ENCODE measurements at places on chromosomes 5 and 9.

DNA sequence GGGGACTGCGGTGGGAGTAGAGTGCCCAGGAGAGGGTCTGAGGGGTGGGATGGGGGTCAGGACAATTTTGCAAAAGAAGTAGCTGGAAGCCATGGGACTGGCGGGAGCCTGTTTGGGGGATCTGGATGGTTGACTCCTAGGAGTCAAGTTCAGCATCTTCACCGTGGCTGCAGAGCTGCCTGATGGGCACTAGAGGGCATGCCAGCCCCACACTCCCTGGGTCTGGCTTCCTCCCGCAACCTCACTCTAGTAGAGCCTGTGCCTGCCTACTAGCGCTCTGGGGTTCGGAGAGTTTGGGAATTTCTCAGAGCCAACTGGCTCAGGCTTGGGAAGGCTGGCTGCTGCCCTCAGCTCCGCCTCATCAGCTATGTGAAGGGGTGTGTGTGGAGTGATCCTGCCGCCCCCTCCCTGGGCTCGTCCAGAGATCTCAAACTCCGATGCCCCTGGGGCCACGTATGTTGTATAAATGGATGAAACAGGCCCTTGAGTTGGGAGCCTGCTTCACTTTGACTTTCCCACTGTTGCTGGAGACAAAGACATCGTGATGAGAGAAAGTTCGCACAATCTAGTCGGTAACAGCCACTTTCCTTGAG lies 10.8 kb downstream of the TSPAN17 start:
- peak; percentile 12 for DNase-seq

DNA sequence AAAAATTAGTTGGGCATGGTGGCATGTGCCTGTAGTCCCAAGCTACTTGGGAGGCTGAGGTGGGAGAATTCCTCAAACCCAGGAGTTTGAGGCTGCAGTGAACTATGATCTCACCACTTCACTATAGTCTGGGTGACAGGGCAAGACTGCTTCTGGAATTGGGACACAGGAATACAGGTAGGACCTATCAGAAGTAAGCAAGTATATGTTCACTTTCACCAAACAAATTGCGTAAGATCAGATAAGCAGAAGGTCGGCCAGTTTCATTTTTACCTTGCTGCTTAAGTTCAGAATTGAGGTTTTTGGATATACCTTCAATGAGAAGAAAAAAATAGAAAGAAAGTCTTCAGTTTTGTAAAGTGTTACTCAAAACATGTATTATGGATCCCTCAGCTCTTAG lies 171.7 kb downstream of the MAT2B start:
- no peak for DNase-seq

- DNase-seq = no peak
Measured at GRCh38 chr9:127119320-127119709, 3.1 kb downstream of the ANGPTL2 start.

DNA sequence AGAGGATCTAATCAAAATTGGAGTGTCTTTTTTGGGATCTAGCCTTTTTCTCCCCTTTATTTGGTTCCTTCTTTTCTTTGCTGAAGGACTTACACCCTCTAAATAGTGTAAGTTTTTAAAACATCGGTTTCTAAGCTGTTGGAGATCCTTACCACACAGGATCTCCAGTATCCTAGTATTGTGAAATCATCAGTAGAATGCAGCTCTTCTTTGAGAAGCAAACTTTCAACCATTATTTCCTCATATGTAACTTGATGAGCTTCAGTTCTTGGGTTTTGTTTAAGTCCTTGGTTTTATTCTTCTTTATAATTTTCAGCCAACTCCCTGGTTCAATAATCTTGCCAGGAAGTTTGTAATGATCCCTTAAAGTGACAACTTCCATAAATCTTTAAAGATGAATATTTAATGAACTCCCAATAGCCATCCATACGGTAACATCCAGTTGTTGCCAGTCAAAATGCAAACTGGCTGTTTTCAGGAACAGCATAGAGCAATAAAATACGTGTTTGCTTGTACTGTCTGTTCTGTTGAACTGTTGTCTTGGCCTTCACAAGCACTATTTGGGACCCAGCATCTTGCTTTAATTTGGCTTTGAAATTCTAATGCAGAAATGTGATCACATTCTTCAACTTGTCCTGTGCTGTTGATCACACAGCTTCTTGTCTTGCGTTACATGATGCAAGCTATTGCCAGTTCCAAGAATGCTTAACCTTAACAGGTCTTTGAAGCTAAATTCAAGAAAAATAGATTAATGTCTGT lies 34.8 kb upstream of the TTC23L start:
- DNase-seq = no peak

DNA sequence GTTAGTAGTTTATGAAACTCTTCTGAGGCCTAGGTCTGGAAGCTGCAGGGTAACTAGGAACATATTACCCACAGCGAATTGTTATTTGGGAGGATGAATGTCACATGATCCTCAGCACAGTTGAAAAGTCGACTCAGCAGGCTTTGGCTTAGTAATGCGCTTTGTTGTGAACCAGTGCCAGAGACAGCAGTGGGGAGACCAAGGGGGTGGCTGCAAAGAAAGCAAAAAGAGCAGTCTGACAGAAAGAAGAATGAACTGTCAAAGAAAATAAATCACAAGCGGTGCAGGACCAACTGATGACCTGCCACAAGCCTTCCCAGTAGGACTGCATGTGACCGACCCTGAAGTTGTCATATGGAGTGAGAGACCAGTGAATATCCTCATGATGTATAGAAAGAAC lies 170.0 kb downstream of the CCDC171 start:
- DNase-seq = no peak

DNA sequence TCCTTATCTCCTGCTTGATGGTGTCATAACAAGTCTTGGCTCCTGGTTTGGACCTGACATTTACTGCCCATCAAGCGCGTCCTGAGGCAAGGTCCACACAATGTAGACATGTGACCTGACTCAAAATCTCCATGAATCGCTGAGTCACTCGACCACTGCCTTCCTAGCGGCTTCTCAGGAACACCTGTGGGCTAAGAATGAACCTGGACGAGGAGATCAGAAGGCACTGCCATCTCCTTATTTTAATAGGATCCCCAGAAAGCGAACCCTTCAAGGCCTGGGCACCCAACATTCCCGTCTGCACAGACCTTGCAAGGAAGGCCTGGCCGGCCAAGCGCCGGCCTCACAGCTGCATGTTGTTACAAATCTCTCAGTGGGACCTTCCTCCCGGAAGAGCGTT lies 60.6 kb upstream of the IRX1 start:
- DNase-seq = no peak

DNA sequence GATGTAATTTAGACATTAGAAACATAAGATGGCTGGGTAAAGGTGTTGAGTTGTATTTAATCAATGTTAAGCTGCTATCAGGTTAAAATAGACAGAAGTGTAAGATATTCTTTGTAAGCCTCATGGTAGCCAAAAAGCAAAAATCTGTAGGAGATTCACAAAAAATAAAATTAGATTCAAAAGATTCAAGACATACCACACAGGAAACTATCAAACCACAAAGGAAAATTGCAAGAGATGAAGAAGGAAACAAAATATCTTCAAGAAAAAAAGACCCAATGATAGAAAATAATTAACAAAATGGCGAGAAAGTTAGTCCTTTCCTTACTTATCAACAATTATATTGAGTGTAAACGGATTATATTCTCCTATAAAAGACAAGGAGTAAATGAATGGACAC lies 15.3 kb downstream of the XRCC4 start:
- DNase-seq = no peak

DNA sequence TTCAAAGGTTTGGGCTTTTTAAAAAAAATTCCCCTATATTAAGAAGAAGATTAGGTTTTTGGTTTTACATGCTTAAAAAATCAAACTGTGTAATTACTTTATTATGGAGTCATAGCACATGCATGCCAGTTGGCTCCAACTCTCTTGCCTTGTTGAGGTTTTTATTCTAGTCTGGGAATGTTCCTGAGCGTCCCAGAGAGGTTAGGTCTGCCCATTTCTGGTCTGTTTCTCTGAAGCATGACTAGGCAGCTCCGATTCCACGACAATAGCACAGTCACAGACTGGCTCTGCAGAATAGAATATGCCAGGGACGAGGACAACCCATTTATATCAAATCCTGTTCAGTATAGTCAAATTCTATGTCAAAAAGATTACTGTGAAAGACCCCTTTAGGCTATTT lies 217.0 kb downstream of the PCSK5 start:
- no peak for DNase-seq

DNA sequence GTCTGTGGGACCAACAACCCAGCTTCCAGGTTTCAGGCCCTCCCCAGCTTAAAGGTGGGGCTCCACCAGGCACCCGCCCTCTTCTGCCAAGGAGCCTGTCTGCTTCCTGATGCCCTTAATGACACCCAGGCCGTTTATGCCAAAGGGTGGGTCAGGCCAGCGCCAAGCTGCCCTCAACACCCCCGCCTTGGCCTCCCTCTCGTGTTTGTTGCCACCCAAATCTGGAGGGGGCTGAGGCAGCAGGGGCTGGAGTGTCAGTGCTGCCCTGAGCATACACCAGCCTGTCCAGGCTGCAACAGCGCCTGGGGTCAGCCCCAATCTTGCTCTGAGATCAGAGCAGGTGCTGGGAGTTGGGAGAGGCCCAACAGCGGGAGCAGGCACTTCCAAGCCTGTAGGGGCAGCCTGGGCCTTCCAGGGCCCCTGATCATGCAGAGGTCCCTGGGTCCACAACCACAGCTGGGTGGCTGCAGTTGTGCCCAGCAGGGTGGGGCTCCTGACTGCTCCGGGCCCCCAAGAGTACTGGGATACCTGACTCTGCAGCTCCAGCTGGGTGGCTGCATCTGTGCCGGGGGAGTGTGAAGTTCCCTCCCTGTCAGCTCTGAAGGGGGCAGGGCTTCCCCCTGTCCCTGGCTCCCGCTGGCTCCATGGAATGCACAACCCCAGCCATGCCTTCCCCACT lies 34.5 kb upstream of the TYRP1 start:
- DNase-seq = no peak

DNA sequence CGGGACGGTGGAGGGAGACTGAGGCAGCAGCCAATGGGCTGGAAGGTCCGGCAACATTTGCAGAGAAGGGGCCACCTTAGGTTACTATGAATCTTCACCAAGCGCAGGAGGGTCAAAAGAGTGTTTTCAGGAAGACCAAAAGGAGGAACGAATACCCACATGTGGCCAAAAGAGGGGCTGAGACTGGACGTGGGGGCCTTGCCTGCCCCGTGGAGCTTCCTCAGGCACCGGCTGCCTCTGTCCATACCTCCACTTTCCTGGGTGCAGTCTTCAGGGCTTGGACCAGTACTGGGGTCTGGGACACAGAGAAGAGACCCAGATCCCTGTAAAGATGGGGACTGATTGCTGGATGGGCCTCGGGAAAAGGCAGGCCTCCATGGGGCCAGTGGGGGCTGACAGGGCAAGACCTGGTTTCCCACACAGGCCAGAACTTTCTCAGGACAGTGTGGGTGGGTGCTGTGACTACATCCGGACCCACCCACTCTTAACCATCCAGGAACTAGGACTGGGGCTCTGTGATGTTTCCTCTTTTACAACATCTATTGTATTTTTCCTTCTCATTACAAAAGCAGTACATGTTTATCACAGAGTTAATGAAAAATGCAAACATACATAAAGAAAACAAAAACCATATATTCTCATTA lies 294.7 kb downstream of the ZSWIM6 start:
- no peak for DNase-seq

DNA sequence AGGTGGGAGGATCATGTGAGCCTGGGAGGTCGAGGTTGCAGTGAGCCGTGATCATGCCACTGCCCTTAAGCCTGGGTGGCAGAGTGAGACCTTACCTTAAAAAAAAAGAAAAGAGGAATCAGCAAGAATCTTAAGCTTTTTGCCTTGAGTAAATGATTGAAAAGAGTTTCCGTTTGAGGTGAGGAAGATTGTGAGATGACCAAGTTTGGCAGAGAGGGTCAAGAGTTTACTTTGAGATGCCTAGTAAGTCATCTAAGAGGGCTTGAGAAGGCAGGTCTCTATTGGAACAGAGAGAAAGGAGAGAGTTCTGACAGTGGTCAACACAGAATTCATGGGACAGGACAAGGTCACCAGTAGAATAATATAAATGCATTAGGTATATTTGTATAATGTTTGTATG lies 572.1 kb downstream of the TLE4 start:
- no peak for DNase-seq

GRCh38 chr9:121816845-121817450 lies 165.5 kb downstream of the DAB2IP start:
- no peak for DNase-seq

- DNase-seq = no peak
Measured at GRCh38 chr9:95425910-95426551, 90.7 kb downstream of the PTCH1 start.

- no peak for DNase-seq
Measured at GRCh38 chr5:173655196-173655797, 38.8 kb upstream of the BOD1 start.

GRCh38 chr9:134375011-134375390 lies 48.7 kb downstream of the RXRA start:
- no peak for DNase-seq

- no peak for DNase-seq
Measured at GRCh38 chr9:113536483-113537228, 73.1 kb downstream of the RGS3 start.

GRCh38 chr9:32832346-32832745 lies 49.0 kb downstream of the TMEM215 start:
- DNase-seq = no peak

- DNase-seq = no peak
Measured at GRCh38 chr9:69468380-69468779, 143.4 kb downstream of the ENTREP1 start.

DNA sequence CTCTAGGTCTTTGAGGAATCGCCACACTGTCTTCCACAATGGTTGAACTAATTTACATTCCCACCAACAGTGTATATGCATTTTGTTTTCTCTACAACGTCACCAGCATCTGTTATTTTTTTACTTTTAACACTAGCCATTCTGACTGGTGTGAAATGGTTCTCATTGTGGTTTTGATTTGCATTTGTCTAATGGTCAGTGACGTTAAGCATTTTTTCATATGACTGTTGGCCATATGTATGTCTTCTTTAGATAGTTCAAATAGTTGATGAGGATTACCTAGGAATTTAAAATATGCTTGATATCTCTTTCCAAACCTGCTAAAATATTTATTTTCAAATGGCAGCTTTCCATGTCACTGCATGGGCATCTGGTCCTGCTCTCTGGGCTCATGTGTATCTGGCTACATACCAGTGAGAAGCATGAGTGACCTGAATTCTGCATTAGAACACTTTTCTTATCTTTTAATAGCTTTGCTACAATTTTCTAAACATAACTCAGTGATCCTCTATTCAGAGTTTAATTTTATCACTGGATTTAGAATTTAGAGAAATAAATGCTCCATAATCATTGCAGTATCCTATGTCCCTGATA lies 95.8 kb upstream of the ADAMTS16 start:
- no peak for DNase-seq
